Stimulated activated CD4-positive, alpha-beta T cell treated with anti-CD3 and anti-CD28 coated beads, Interleukin-12 subunit alpha, Interleukin-12 subunit beta, amount 100 ng/mL, for 4 hours (primary cell): ENCODE measurements at places on chromosomes 6 and 20.

- DNase-seq, result no peak
These were observed 16.2 kb downstream of the ADGRB3 start for GRCh38 chr6:68651011-68651985.

GRCh38 chr6:56567501-56567900, 75.2 kb downstream of the DST start:
- no peak for DNase-seq

GRCh38 chr20:61958773-61959700, 106.6 kb downstream of the TAF4 start:
- no peak for DNase-seq

- DNase-seq, result peak; percentile 38
These were observed 92.0 kb upstream of the PRDM1 start for GRCh38 chr6:105994118-105994590.

DNA sequence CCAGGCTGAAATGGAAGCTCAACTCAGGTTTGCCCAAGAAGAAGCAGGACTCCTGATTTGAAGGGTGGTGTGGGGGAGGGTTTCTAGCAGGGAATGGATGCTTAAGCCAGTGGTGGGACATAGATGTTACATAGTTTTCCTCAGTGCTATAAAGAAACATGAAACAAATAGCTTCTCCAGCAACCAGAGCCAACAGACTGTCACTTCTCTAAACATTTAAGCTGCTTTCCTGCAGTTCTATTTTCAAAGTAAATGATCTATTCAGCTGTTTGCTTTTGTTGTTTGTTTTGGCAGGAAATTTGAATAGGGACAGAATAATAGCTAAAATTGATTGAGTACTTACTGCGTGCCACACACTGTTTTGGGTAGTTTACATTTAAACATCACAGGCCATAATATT, 169.0 kb downstream of the UST start:
- DNase-seq, result no peak

DNA sequence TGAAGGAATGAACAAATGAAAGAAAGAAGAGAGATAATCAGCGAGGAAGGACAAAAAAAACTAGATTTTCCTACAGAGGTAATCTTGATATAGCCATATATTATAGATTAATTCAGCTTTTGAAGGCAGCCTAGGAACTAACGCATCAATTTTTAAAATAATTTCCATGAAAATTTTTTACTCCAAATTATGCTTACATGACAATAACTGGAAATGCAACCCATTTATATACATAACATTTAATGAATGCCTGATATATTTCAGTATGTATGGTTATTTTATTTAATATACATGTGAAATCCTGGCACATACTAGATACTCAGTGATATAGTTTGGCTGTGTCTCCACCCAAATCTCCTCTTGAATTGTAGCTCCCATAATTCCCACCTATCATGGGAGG, 157.6 kb downstream of the LAMP5 start:
- DNase-seq, result no peak

- DNase-seq, result no peak
These were observed 10.4 kb downstream of the CD40 start for GRCh38 chr20:46128310-46129151.

DNA sequence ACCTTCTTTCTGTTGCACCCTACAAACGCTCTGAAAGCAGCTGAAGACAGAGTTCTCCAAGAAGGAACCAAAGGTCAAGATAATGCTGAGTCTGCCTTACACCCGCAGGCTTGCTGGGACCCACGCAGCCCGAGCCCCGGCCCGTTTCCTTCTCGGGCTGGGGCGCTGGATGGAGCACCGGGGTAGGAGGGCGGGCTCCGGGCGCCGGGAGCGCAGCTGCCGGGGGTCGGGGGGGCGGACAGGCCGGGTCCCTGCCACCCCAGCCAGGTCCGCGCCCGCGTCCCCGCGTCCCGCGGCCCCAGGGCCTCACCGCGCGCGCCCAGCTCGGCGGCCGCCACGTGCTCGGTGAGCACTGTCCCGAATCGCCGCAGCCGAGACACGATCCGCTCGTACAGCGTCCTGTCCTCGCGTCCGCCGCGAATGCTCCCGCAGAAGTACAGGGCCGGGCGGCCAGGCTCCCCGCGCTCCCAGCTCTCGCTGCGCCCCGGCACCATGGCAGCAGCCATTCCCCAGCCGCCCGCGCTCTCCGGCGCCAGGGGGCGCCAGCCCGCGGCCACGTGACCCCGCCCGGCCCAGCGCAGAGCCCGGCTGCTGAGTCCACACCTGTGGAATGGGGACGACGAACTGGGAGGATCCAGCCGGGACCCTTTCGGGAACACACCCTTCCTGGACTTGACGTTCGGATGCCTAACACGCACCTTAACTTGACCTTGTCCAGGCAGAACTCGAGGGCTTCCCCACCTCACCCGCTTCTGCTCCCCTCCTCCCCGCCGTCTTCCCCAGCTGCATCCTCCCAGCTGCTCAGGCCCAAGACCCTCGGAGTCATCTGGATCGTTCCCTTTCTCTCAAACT, at the start of gene DNPH1:
Gene DNPH1, minus strand, starts transcription at position 531 of the 852 bp plus-strand sequence. Its CDS starts 25 bp downstream, at position 506.
- peak; percentile 82 for DNase-seq

- no peak for DNase-seq
These were observed 255.0 kb upstream of the THEMIS start for GRCh38 chr6:128155826-128156225.

- no peak for DNase-seq
These were observed 81.7 kb upstream of the FRMD1 start for GRCh38 chr6:168160506-168161370.

DNA sequence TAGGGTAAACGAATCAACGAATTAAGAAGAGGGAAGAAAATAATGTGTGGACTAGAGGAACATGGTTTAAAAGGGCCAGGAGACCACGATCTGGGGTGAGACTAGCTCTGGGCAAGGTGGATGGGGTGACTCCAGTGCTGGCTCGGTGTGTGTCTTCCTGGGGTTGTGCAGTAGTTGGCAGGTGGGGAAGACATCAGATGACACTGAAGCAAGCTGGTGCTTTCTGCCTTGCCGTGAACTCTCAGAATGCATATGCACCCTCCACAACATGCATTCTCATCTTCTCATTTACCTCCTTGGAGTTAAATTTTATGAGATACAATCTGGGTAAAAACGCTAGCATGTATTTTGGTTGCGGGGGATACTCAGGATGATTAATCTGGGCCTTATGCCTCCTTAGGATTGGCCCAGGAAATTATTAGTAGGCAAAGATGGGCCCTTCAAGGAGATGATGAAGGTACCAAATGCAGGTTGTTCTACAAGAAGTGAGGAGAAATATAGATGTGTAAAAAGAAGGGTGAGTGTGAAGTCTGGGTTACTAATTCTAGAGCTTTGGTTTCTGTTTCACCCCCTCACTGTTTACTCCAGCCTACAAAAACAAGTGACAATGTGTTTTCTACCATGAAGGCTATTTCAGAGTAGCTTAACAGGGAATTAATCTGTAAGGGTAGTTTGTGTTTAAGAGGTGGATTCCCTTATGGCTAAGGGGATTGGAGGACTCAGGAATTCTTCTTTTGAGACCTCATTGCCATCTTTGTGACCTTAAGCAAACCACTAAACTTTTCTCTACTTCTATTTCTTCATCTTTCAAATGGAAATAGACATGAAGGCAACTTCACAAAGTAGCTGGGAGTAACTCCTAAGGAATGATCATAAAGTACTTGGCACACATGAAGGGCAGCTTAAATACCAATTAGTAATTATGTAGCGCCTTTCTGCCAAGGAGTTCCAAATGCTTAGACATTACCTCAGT, 71.0 kb upstream of the SUPT3H start:
- no peak for DNase-seq

DNA sequence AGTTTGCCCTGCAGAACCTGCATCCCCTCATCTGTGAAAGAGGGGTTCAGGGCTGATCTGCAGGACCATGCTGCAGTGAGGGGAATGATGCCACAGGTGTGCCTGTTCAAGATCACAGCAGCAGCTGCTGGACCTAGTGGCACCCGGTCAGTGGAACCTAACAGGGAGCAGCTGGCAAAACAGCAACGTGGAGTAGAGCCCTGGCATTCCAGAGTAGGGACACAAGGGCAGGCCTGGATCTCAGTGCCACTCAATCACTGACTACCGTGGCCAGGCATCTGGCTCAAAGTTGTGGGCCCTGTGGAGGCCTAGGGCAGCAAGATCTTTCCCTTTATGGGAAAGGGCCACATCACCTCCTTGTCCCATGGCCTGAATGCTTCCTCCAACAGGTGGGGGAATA, 62.2 kb downstream of the INSM1 start:
- no peak for DNase-seq

GRCh38 chr6:17919496-17919895, 67.9 kb downstream of the KIF13A start:
- DNase-seq, result no peak

DNA sequence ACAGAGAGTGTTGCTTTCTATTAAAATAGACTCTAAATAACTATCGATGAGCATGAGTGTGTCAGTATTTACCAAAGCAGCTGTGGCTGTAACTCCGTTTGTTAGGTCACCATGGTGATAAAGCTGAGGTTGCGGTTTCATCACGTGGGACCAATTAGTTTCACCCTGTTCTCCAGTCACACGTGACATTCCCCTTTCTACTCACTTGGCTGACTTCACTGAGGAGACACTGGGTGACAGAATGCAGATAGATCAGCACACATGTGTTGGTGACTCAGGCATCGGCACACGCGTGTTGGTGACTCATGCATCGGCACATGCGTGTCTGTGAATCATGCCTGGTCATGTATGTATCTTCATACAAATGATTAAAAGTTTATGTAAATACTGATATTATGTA, 285.4 kb downstream of the THBS2 start:
- DNase-seq, result no peak

- no peak for DNase-seq
These were observed 39.3 kb downstream of the BEND3 start for GRCh38 chr6:107075951-107076381.

DNA sequence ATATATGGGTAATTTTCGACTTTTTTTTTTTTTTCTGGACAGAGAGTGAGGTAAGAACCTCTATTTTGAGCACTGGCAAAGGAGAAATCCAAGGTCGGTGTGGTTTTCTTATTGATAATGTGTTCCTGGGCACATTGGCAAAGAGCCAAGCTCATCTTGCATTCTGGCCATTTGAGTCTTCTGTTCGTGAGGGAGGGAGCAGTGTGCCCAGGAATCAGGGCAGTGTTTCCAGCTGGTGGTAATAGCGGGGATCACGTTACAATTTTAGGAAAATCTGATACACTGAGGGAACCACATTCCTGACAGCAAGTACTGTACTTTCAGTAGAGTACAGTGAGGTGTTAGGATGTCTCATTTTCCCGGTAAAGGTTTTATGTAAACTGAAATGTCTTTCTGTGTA, 442.3 kb upstream of the MAP3K7 start:
- no peak for DNase-seq

GRCh38 chr20:33531047-33531877, 41.4 kb downstream of the CBFA2T2 start:
- DNase-seq, result no peak

DNA sequence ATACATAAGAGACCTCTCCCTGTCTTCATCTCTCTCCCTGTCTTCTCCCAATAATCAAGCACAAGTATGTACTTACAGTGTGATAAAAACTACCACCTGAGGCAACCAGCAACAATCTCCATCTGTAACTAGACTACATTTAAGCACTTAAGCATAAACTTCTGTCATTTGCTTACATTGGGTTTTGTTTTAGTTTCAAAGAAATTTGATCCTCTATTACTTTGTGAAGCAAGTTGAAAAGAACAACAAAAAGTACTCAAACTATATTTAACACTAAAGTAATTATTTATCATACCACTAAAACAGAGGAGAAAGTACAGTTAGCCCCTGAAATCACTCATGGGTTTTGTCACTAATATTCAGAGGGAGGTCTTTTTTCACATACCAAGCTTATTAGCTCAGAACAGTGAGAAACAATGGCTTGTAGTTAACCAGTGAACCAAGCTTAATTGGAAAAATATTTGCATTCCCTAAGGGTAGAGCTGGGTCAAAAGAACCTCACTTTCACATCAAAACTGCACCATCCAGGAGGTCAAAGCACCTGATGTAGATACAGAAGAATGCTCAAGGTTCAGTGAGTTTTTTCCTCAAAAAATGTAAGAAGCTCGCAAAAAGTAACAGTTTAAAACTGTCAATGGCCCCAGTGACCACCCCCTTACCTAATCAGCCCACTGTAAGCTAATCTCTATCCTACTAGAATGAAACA, 34.1 kb downstream of the DCDC2 start:
- DNase-seq, result no peak

DNA sequence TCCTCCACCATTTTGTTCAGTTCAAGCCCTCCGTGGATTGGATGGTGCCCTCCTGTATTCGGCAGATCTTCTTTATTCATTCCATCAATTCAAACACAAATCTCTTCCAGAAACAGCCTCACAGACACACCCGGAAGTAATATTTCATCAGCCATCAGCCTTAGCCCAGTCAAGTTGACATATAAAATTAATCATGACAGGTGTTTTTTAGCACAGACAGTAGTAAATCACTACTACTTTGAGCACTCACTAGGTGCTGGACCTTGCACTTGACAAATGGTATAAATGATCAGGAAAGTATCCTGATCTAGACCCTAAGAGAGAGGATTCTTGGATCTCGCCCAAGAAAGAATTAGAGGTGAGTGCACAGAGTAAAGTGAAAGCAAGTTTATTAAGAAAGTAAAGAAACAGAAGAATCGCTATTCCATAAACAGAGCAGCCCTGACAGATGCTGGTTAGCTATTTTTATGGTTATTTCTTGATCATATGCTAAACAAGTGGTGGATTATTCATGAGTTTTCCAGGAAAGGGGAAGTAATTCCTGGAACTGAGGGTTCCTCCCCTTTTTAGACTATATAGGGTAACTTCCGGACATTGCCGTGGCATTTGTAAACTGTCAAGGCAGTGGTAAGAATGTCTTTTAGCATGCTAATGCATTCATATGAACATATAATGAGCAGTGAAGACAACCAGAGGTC, 194.6 kb upstream of the LAMP5 start:
- DNase-seq, result no peak

GRCh38 chr20:36454698-36455427, 86.5 kb upstream of the MYL9 start:
- DNase-seq, result no peak

- DNase-seq, result no peak
These were observed 3.2 kb downstream of the LEMD2 start for GRCh38 chr6:33785778-33786177.

- DNase-seq, result no peak
These were observed 475.2 kb upstream of the MARCKS start for GRCh38 chr6:113381959-113382358.

GRCh38 chr6:14925025-14925698, 320.7 kb upstream of the JARID2 start:
- no peak for DNase-seq

- no peak for DNase-seq
These were observed 135.1 kb upstream of the PMEPA1 start for GRCh38 chr20:57844626-57845596.

DNA sequence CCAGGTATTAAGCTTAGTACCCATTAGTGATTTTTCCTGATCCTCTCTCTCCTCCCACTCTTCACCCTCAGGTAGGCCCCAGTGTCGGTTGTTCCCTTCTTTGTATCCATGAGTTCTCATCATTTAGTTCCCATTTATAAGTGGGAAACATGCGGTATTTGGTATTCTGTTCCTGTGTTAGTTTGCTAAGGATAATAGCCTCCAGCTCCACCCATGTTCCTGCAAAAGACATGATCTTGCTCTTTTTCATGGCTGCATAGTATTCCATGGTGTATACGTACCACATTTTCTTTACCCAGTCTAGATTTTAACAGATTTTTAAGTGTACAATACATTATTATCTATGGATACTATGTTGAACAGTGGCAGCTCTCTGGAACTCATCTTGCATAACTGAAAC, 44.4 kb downstream of the CYP24A1 start:
- no peak for DNase-seq
